ENCODE measurements at places on chromosomes 7 and 10. TPM values are rescaled to one million over a fixed set of nuclear protein-coding genes. Genes with fewer than 3 reads are reported as not detected.

DNA sequence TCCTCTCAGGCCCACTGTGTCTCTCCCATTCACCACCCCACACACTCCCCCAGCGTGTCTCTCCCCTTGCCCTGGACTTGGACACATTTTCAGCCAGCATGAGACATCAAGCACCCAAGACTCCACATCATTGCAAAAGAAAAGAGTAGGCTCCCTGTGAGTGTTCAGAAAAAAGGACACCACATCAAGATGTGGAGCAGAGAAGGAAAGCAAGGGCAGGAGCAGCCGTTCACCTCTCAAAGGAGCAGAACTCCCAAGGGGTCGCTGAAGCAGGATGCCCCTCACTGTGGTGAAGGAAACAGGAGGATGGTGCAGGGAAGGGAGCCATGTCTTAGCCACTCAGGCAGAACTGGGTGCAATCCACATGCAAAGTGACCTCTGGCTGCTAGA, 89.9 kb upstream of the MACROH2A2 start:
- H3K36me3 ChIP-seq: peaks cover 5% of the 10 kb centered on the region
- DNase-seq: no peak
- no peak overlapping the region for H3K27ac ChIP-seq
- peaks cover 3% of the 10 kb centered on the region for H3K4me1 ChIP-seq
- H3K27me3 ChIP-seq: peaks cover 65% of the 10 kb centered on the region

- DNase-seq: peak; percentile 55
- H3K27me3 ChIP-seq: peaks cover 38% of the 10 kb centered on the region
- peak overlapping the region; percentile 64 for H3K4me3 ChIP-seq
- H3K4me1 ChIP-seq: no peaks in the 10 kb centered on the region
- no peaks in the 10 kb centered on the region for H3K36me3 ChIP-seq
Observed at GRCh38 chr7:101363734-101364374, 1.2 kb downstream of the COL26A1 start.

DNA sequence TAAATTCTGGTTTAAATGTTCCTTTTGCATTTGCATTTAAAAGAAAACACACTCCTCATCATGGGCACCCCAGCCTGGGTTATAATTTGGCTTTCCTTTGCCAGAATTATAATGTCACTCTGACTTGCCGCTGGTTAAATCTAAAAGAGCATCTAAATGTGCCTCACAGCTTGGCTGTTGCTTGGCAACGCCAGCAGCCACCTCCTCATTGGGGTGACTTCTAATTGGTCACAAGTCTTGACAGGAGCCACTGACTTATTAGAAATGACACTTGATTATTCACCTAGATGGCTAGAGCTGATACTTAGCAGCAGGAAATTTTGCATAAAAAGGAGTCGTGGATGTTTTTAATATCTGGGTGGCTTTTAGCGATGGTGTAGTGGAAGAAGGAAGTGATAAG, 114.3 kb downstream of the TBXAS1 start:
- no peak overlapping the region for H3K4me3 ChIP-seq
- no peak overlapping the region for H3K27ac ChIP-seq
- no peaks in the 10 kb centered on the region for H3K4me1 ChIP-seq

GRM3 gene
- total RNA-seq: not detected

WBP1L gene
- total RNA-seq: 26.6 TPM

CYP2W1 gene
- total RNA-seq: not detected

LIPJ gene
- total RNA-seq: not detected

Data from T-helper 17 cell (primary cell).